ENCODE measurements at places on chromosomes 5 and 9.
A peak's percentile ranks its signal among the peaks of the same experiment; 100 is the strongest.

DNA sequence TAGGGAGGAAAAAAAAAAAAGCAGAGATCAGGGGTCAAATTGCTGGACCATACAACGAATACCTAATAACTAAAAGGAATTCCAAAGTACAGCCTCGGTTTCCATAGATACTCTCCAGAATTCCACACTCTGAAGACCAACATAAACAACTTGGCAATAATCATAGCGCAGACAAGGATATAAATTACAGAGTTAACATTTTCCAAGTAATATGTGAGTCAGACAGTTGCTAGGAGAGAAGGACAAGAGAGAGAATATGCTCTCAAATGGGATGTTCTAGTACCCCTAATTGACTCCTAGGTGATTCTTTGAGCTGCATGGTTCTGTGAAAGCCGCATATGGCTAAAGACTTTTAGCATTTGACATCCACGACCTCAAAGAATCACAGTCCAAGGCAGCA, 165.2 kb downstream of the FRMD3 start:
- DNase-seq = no peak

GRCh38 chr5:9947225-9947714, 302.4 kb downstream of the ATPSCKMT start:
- DNase-seq = no peak

DNA sequence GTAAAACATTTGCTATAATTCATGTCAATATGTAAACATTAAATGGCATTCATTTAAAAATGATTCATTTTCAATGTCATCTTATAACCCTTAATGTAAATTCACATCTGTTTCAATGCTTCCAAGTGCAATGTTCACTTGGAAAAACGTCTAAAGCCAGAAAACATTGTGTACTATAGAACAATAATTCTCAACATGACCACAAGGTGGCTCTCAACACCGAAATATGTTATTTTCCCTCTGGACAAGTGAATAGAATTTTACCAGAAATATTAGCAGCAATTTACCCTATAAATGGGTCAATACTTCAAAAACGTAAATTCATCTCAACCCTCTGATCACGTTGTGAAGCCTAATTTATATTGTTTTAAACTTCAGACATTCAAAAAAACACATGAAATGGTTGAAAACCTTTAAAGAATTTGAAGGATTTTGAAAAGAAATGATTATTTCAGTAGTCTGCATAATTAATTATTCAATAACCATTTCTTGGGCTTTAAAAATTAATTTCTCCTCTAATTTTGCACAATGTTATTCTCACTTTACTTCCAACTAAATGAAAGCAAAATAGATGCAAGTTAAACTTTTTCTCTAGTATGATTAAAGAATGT, 11.0 kb downstream of the CDH10 start:
- DNase-seq = peak; percentile 6

GRCh38 chr5:166399781-166400180, 1891.7 kb upstream of the WWC1 start:
- DNase-seq = no peak

- DNase-seq = no peak
Observed at GRCh38 chr5:177601577-177602457, 1.9 kb downstream of the B4GALT7 start.

DNA sequence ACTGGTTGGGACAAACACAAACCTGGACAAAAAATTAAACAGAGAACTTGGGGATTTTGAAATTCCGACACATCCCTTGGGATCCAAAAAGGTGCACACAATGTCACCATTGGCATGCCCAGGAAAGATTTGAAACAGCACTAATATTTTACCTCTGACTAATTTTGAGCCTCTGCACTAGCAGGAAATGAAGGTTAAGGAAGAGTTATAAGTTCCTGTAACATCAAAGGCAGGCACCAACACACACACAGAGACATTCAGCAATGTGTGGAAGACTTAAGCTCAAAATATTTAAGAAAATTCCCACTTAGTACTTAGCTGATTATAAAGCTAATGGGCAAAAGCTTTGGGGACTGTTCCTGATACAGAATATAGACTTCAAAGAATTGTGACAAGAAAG, 247.0 kb downstream of the CDH9 start:
- no peak for DNase-seq

Data from HFF-Myc (cell line).